ENCODE measurements at places on chromosomes 2 and 18. TPM values are rescaled to one million over a fixed set of nuclear protein-coding genes. Genes with fewer than 3 reads are reported as not detected.

The UGT1A3 gene
- total RNA-seq = 4.7 TPM

The UNC80 gene
- total RNA-seq = 1.6 TPM

The INPP5D gene
- 9.1 TPM for total RNA-seq

The ZNF2 gene
- total RNA-seq = 2.5 TPM

The BCL11A gene
- total RNA-seq = 40.7 TPM

The EDAR gene
- total RNA-seq = 0.81 TPM

The UGT1A4 gene
- total RNA-seq = 2.4 TPM

The ABCA12 gene
- total RNA-seq = 0.05 TPM

The UGT1A6 gene
- 19.3 TPM for total RNA-seq

The CTAGE1 gene
- total RNA-seq = not detected

The GPBAR1 gene
- 3.3 TPM for total RNA-seq

The CPS1 gene
- total RNA-seq = 0.29 TPM

The MDH1B gene
- 0.60 TPM for total RNA-seq

The GKN1 gene
- not detected for total RNA-seq

The HNMT gene
- 114 TPM for total RNA-seq

The RESP18 gene
- not detected for total RNA-seq

The ASB18 gene
- total RNA-seq = not detected

The ANKRD39 gene
- total RNA-seq = 14.1 TPM

The LCT gene
- 0.09 TPM for total RNA-seq

The SKA1 gene
- total RNA-seq = 1.0 TPM

The DSG4 gene
- total RNA-seq = 0.24 TPM

The PID1 gene
- 49.3 TPM for total RNA-seq

The STPG4 gene
- not detected for total RNA-seq

The NT5DC4 gene
- not detected for total RNA-seq

The MC4R gene
- not detected for total RNA-seq

The C1QL2 gene
- total RNA-seq = not detected

The BUB1 gene
- total RNA-seq = 2.3 TPM

Data from mucosa of descending colon (tissue), 3 donors.